ENCODE measurements at places on chromosomes 16 and 17.

GRCh38 chr16:79104567-79104966, 496.0 kb downstream of the MAF start:
- no peak for DNase-seq

DNA sequence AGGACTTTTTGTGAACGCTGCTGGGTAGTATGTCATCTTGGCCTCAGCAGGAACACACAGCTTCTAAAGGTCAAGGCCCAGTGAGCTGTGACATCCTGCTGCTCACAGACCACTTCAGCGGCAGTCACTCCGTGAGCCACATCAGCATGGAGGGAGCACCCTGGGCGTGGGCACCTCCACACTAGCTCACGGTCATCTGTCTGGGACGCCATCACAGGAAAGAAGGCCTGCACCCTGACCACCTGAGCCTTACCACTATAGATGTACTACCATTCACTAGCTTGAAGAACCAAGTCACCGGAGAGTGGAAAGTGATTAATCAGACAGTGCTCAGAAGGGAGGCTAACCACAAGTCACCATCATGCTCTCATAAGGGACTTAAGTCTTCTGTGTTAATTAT, 3.3 kb downstream of the AXIN1 start:
- DNase-seq = no peak

GRCh38 chr16:66475232-66475631, 48.1 kb downstream of the BEAN1 start:
- no peak for DNase-seq

GRCh38 chr16:64977206-64977920, 144.5 kb downstream of the CDH11 start:
- DNase-seq = no peak

DNA sequence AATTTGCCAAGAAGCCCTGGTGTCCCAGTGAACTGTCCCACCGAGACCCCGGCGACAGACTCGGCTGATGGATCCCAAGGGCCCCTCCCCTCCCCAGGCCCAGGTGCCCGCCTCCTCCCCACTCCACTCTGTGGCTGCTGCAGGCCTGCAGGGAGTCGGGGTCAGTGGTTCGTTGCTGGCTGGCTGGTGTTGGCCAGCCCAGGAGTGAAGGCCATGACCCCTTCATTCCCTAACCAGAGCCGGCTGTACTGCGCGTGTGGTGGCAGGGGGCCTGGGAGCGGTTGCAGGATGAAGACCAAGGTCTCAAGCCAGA, 9.2 kb upstream of the TBX2 start:
- DNase-seq = no peak

DNA sequence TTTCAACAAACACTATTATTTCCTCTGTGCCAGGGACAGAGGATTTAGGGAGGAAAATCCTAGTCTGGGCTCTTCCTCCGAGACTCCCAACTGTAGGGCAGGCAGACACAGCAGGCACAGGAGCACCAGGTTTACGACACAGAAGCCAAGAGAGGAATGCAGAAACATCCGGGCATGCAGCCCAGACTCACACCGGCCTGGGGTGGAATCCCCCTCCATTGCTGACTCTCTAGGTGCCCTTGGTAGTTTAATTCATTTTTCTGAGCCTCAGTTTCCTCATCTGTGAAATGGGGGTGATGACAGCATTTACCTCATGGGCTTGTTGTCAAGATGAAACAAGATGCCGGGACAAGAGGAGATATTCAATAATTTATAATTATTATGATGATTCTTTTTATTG, 14.9 kb downstream of the CA4 start:
- DNase-seq = no peak

DNA sequence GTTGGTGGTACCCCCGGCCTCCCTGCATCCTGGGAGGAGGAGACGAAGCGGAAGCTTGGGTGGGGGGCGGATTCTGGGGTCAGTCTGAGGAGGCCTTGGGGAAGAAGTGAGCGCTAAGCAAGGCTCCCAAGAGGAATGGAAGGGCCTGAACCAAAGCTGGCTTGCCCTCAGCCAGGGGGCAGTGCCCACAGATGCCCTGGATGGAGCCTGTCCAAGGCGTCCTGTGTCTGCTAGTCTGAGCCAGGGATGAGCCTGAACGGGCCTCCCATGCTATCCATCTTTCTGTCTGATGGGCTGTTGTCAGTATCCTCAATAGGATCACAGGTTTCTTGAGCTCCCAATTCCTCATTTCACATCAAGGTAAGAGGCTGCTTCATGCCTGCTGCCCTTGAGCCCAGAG, 122.3 kb upstream of the LHX1 start:
- DNase-seq = no peak

DNA sequence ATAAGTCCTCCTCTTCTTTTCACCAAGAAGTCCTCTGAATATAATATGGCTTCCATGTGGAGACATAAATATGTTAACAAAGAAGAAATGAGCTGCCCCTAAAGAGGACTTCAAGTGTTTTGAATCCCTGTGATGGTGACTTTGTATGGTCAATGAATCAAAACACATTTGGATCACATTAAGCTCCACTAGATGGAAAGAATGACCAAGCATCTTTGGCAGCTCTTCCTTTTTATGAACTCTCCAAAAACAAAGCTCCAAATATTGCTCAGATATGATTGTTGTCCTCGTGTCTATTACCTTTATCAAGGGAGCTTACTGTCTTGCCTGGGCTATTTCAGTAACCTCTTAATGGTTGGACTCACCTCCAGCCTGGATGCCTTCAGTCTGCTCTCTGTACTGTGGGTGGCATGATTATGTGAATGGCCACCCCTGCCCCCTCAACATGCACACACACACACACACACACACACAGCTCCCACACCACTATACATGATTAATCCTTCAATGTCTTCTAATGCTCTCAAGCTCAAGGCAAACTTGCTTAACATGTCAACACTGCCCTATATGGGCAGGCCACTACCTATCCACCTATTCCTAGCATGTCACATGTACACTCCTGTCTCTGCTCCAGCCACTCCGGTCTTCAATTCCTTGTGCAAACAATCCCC, 346.6 kb upstream of the SALL1 start:
- DNase-seq = no peak

GRCh38 chr17:71432378-71433315, 688.2 kb upstream of the SOX9 start:
- DNase-seq = no peak

GRCh38 chr17:14732211-14732610, 431.3 kb downstream of the HS3ST3B1 start:
- no peak for DNase-seq

DNA sequence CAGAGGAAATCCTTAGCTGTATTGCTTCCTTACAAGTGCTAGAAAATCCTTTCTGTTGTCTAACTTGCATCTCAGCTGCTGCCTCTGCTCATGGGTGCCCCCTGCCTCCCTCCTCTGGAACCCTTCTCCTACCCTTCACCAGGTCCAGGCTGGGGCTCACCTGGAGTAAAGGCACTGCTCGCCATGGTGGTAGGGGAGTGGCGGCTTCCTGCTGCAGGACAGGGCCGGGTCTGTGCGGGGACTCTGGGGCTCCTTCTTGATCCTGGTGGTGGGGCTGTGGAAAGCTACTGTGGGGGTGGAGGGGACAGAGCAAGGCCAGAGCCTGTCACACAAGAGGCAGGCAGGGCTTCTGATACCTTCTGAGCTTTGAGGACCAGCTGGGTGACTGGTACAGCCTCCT, 12.4 kb downstream of the ETV4 start:
- no peak for DNase-seq

- DNase-seq = no peak
These were observed 21.2 kb downstream of the PLXDC1 start for GRCh38 chr17:39130205-39130604.

DNA sequence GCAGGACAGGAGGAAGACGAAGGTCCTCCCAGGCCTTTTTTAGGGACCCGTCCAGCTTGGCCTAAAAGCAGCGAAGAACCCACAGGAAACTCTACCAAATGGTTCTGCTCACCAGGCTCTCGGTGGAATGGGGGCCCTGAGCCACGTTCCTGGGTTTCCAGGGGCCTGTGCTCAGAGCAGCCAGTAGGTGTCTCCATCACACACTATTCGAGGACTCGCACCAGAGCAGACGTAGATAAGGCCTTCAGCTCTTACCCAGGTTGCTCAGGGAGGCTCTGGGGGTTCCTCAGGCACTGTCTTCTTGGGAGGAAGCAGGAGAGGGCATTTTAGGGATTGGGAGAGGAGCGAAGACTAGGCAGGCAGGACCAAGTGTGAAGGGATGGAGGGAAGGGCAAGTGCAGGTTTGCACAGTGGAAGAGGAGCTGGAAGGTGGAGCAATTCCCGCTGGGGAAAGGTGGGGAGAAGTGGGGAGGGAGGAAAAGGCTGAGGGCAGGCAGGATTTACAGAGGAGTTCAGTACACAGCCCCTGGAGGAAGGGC, 157.1 kb downstream of the RGS9 start:
- DNase-seq = peak; percentile 25

GRCh38 chr16:424033-424622, 1.3 kb upstream of the RAB11FIP3 start:
- DNase-seq = peak; percentile 66

- no peak for DNase-seq
These were observed 218.8 kb downstream of the KATNIP start for GRCh38 chr16:27768651-27769272.

DNA sequence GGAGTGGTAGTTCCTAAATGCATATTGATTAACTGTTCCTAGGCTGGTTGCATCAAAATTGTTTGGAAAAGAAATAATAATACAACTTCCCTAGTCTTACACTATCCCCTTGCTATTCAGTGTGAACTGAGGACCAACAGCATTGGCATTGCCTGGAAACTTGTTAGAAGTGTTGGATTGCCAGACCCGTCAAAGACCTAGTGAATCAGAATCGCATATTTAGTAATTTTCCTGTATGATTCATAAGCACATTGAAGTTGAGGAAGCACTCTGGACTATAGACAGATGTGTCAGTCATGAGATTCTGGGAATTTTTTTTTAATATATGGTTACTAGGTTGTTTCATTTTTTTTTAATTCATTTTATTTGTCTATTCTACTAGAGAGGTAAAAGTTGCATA, 34.7 kb upstream of the KCNJ16 start:
- no peak for DNase-seq

GRCh38 chr16:80759419-80760162, 44.8 kb downstream of the CDYL2 start:
- DNase-seq = no peak

DNA sequence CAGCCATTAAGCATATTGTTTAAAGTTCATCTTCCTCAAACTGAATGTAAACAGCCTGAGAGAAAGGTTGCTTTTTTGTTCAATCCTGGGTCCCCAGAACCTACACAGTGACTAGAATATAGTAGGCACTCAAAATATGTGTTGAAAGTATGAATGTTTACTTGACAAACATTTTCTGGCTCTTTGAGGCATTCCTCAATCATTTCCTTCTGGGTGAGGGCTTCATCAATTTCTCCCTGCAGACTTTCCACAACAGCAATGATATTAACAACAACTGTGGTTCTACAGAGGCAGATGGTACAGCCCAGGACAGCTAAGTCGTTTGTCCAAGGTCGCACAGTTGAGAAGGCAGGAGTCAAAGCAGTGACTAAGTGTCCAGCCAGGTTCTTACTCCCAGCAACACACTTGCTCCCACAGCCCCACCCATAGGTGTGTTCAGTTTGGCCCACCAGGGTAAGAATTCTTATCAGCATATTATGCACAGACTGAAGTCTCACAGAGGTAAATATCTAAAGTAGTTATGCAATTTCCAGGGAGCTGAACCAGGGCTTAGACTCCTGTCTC, 61.1 kb downstream of the HS3ST3B1 start:
- DNase-seq = no peak

DNA sequence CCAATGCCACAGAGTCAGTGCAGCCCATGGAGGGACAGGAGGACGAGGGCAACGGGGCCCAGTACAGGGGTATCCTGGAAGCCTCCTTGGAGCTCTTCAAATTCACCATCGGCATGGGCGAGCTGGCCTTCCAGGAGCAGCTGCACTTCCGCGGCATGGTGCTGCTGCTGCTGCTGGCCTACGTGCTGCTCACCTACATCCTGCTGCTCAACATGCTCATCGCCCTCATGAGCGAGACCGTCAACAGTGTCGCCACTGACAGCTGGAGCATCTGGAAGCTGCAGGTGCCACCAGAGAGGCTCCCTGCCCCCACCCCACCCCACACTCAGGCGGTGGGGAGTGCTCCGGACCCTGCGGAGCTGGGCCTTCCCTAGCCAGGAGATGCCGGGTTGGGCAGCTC, 16.6 kb downstream of the TRPV2 start:
- no peak for DNase-seq

DNA sequence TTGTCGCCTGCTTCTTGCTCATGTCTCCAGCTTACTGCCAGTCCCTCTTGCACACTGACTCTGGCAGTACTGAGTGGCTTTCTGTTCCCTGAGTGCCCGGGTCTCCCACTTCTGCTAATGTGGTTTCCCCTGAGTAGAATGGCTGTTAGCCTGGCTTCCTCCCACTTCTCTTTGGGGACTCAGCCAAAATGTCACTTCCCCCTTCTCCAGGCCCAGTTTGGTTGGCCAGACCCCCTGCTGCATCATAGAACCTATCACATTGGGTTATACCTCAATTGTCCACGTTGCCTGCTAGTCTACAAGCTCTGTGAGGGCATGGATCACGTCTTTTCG, 304.4 kb downstream of the HS3ST3B1 start:
- DNase-seq = peak; percentile 41

- no peak for DNase-seq
These were observed 136.5 kb downstream of the FTO start for GRCh38 chr16:53840456-53840855.

GRCh38 chr16:4179020-4179419, 62.8 kb upstream of the ADCY9 start:
- DNase-seq = peak; percentile 19

GRCh38 chr16:7271486-7271885, 61.2 kb upstream of the RBFOX1 start:
- DNase-seq = no peak

DNA sequence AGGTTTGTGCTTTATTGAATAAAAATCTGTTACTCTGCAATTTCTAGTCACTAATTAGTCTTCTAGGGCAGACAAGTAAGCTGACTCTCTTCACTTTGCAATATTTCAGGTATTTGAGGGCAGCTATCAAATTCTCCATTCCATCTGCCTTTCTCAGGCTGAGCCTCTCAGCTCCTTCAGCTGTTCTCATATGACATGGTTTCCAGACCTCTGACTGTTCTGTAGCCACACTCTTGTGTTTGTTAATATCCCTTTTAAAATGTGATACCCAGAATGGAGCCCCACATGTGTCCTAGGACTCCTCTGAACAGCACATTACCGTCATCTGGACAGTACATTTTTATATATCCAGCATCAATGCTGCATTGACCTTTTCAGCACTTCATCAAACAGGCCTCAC, 46.1 kb upstream of the MTMR4 start:
- DNase-seq = no peak

- no peak for DNase-seq
These were observed 3.3 kb downstream of the ITGA3 start for GRCh38 chr17:50059256-50059655.

DNA sequence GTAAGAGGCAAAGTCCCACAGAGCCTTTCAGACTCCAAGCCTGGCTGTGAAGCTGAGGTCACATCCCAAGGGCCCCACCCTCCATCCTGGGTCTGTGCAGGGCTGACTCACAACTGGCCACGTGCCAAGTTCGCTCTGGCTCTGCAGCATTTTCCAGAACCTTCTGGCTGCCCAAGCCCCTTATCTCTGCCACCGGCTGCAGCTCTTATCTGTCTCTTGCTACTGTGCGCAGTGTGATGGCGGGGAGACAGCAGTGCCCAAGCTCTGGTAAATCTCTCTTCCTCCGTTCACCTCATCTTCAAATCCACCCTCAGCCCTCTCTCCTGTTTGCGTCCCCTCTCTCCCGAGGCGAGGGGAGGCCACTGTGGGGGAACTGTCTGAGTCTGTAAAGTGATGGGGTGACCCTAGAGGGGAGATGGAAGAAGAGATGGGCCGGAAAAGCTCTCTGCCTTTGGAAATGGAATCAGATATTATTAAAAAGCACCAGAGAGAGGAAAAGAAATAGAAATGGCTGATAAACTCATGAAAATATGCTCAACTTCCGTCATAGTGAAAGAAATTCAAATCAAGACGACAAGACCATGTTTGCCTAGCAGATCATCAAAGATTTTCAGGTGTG, 162.7 kb upstream of the CDC42EP4 start:
- DNase-seq = no peak
